ENCODE measurements at places on chromosomes 16 and 17.

GRCh38 chr17:49494986-49495841 is at the start of gene NGFR:
NGFR (plus strand) TSS chr17:49495293; CDS start chr17:49495418, 125 bp downstream.
- no peak for DNase-seq

GRCh38 chr16:14579266-14579665 is 50.8 kb downstream of the PARN start:
- no peak for DNase-seq

GRCh38 chr16:3235856-3236669 is 1.1 kb upstream of the ZNF200 start:
- no peak for DNase-seq

GRCh38 chr16:57316390-57317017 is 32.0 kb upstream of the PLLP start:
- DNase-seq, result no peak

DNA sequence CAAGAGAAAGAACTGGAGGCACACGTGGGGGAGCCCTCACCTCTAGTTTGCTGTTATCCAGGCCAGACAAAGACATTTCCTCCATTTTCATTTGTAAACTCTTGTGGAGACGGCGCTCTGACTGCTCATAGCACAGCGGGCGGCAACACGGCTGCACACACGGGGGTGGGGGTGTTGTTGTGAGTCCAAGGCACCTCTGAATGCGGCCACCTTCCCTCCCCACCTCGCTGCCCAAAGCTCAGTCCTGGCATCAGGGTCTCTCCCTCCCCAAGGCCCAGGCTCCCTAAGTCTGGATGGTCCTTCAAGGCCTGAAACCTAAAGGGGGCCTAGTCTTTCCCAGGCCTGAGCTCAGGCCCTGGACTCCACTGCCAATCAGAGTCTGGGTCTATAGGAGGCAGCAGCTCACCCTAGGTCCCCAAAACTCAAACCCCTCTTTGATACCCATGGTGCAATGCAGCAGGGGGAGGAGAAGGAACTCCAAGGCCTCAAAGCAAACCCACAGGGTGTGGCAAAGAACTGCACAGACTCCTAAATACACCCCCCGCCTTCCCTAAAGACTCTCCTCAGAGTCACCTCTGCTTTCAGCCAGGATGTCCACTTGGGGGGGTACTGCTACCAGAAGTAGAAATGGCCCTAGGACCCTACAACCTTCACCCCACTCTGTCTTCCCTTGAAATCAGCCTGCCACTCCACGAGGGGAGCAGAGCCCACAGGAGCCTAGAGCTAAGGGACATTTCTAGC is 1.5 kb downstream of the ATXN7L3 start:
- no peak for DNase-seq

GRCh38 chr17:74682471-74683190 is 30.1 kb downstream of the CD300LF start:
- DNase-seq, result no peak

- no peak for DNase-seq
Observed at GRCh38 chr17:72158895-72159885, 38.4 kb downstream of the SOX9 start.

- no peak for DNase-seq
Observed at GRCh38 chr17:40515491-40516041, 14.1 kb upstream of the TNS4 start.

DNA sequence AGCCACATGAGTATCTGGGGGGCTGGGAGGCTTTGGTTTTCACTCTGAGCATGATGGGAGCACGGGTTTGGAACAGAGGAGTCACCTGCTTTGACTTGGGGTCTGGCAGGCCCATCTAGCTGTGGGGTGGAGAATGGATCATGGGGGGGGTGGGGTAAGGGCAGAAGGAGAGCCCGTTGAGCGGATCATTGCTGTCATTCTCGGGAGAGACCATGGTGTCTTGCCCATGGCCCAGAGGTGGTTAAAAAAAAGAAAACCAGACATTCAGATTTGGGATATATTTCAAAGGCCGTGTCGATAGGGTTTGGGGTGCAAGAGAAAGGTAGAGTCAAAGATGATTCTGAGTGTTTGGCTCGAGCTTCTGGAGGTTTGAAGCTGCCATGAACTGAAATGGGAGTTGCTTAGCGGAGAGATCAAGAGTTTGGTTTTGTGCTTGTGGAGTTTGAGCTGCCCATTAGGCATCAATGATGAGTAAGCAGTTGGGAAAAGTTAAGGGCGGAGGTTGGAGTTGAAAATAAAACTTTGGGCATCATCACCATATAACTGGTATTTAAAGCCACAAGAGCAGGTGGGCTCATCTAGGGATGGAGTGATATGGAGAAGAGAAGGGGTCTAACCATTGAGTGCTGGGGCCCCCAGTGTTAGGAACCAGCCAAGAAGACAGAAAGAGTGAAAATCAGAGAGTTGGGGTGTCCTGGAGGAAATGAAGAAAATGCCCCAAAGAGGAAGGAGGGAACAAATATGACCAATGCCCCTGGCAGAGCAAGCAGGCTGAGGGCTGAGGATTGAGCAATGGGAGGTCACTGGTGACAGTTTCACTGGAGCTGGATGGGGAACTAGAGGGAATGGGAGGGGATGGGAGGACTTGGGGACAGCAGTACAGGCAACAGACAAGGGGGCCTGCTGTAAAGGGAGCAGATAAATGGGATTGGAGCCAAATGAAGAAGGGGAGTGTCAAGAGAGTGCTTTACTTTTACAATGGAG is 1.9 kb downstream of the NOD2 start:
- DNase-seq, result no peak

DNA sequence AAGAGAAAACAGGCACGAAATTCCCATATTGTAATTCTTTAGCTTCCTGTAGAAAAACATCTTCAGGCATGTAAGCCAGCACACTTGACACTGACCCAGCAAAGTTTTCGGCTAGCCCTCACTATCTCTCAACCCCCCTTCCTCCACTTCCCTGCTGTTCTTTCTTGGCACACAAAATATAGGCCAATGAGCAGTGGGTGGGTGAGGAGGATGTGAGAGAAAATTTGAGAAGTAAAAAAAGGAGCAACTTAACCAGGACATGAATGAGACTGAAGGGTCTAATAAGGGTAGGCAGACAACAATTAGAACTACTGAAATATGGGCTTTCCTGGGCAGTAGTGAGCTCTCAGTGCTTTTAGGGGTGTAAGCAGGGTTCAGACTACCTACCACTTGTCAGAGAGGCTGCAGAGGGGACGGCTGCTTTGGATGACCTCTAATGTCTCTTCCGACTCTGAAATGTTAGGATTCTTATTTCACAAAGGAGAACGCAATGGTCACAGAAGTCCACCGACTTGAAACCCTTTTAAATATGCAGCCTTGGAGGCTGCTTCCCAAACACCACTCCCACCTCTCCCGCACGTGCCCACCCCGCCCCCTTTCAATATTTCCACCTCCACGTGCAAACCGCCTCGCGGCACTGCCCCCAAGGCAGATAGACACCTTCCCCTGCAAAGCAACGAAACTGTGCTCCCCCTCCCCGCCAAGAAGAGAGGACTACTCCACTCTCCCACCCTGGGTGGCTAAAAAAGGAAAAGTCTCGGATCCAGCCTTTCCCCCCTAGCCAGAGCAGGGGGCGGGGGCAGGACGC is 889 bp downstream of the MBTD1 start:
- no peak for DNase-seq

Measured in stimulated activated CD4-positive, alpha-beta T cell treated with anti-CD3 and anti-CD28 coated beads, TNF-alpha, amount 100 ng/mL, for 1 hour (primary cell).